ENCODE measurements at places on chromosomes 16 and 17. TPM values are rescaled to one million over a fixed set of nuclear protein-coding genes. Genes with fewer than 3 reads are reported as not detected.
A peak's percentile ranks its signal among the peaks of the same experiment; 100 is the strongest.

Gene SLC47A1
- 0.30 TPM for total RNA-seq

GRCh38 chr17:81390029-81390872 lies 5.0 kb upstream of the BAHCC1 start:
- no peak for DNase-seq

GRCh38 chr16:56347670-56348069 lies 77.7 kb downstream of the AMFR start:
- no peak for DNase-seq

Gene TOB1
- total RNA-seq, result 40.7 TPM

- DNase-seq, result no peak
These were observed 62.6 kb downstream of the KSR1 start for GRCh38 chr17:27518545-27519521.

GRCh38 chr16:29898135-29898803 lies 1.1 kb downstream of the SEZ6L2 start:
- no peak for DNase-seq

DNA sequence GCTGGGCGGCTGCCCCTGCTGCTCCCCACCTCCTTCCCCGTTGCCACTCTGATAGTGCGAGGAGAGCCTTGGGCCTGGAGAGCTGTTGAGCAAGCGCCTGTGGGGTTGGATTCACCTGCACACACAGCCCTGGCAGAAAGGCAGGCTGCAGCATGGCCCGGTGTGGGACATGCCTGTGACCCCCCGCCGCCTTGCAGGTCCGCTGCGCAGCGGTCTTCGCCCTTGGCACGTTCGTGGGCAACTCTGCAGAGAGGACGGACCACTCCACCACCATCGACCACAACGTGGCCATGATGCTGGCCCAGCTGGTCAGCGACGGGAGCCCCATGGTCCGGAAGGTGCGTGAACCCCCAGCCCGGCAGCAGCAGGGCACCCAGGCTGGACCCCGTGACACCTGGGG lies 106.8 kb upstream of the CHMP6 start:
- no peak for DNase-seq

GRCh38 chr17:67649891-67650290 lies 67.8 kb upstream of the NOL11 start:
- no peak for DNase-seq

Gene PERCC1
- 0.31 TPM for total RNA-seq

DNA sequence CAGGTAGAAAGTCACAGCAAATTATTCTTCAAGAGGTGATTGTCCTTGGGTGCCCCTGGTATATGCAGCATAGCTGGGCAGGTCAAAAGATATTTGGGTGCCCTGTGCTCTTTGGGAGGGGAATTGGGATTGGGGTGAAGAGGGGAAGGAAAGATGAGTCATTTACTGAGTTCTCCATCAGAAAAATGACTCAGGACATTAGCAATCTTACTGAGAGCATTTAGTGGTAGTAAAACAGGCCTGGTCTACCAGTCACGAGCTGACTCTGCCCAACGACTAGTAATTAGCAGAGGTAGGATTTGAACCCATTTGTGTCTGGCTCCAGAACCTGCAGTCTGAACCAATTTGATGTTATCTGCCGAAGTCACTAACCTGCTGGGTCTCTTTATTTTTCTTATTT lies 6.0 kb upstream of the GRIN2A start:
- no peak for DNase-seq

DNA sequence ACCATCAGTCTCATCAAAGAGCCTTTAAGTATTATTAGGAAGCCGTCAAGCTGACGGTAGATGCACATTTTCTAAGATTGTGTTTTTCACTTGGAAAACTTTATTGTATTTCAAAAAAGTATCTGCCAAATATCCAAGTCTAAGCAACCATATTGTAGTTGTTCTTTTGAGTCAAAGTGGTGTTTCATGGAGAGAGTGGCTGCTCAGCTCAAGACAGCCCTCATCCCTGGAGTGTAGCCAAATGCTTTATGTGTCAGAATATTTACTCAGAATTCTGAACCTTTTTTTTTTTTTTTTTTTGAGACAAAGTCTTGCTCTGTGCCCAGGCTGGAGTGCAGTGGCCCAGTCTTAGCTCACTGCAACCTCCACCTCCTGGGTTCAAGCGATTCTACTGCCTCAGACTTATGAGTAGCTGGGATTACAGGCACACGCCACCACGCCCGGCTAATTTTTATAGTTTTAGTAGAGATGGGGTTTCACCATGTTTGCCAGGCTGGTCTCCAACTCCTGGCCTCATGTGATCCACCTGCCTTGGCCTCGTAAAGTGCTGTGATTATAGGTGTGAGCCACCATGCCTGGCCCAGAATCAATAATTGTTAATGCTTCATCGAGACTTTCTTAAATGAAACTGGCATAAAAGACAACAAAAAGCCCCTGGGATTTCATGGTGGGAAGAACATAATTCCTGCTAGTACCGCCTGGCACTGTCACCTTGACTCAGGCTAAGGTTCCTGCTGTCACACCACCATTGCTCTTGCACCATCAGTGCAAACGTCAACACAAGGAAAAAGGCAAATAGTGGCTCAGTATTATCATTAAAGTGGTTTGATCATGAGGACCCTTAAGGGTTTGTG lies 45.5 kb downstream of the PRKCA start:
- DNase-seq, result peak; percentile 57
